ENCODE measurements at places on chromosomes 2 and 18.
A peak's percentile ranks its signal among the peaks of the same experiment; 100 is the strongest.

DNA sequence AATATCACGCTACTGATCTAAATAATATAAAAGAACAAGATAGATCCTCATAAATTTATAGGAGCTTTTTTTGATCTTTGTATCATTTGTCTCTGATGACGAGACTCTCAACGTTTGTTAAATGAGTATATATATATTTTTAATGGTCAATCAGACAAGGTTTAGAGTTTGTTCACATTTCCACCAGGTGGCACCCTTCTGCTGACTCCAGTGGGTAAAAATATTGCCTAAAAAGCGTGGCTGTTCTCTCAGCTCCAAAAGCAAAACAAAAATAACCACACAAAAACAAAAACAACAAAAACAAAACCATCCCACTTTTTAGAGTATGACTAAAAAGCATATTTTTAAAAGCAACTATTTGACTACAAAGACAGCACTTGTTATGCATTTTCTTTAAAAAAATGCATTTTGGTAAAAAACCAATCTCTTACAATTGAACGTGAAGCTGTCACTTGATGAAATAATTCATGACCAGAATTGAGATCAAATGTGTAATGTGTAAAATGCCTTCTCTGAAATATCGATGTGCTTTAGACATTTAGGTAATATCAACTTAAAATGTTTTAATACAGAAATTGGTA, 723.2 kb downstream of the DPP10 start:
- DNase-seq, result peak; percentile 2

DNA sequence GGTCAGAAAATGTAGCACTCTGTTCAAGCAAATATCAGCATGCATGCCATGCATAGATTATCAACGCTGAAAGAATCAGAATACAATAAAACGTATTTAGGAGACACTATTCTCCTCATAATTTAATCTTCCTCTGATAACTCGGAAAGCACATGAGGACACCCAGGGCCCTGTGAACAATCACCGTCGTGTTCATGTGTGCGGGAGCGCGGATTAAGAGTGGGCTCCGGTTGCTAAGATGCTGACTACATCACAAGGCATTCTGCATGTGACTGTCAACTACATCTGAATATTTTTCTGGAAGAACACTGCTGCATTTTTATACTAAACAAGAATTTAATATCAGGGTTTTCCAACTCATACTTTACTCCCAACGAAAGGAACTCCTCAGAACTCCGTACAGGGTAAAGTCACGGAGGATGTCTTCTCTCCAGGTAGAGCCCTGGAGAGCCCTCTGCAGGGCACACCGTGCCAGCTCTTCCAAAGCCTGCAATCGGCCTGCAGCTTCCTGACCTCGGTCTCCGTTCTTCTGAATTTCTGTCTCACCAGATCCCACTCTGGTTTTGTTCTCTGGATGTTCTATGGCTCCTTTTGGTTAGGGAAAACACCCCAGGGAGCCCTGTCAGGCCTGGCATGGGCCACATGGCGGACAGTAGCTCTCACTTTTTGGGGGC, 59.6 kb downstream of the ZNF516 start:
- no peak for DNase-seq

GRCh38 chr2:58562276-58562675, 321.2 kb upstream of the FANCL start:
- DNase-seq, result no peak

DNA sequence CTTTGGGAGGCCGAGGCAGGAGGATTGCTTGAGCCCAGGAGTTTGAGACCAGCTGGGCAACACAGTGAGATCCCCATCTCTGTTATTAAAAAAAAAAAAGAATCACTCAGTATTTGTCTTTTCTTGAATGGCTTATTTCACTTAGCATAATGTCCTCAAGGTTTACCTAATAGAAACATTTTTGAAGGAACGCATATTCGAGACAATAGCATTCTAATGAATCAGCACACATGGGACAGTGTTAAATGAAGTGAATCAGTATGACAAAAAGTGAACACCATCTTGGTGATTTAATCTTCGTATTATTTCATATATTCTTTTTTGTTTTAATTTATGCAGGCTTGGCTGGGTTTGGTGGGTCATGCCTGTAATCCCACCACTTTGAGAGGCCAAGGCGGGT, 44.7 kb downstream of the WIPF1 start:
- no peak for DNase-seq

DNA sequence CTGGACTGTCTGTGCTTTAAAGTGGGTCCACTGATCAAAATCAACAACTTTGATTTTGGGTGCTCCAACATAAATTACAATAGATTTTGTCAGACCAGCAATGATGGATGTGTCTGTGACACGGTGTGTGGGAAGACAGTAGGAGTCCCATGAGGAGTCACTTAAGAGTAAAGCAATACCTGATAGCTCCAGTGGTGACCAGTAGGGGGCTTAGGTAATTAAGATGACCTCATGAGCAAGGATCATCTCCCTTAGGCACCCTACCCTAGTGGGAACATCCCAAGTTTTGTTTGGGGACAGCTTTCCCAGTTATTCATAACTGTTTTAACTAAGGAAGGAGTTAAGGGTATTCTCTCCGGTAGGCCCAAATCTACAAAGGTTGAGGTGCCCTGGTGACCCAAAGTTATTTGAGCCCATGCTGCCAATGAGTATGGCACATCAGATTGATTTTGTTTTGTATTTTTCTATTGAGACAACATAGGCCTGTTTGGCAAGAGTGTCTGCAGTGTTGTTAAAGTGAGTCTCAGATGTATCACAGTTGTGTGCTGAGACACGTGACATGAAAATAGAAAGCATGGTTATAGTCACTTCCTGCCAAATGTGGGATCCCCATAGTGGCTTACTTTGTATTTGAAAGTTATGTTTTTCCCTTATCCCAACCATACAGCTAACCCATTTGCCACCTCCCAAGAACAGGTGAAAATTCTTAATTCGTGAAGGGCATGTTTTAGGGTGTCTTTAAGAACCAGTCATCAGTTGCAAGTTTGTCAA, 1337.6 kb upstream of the SLC39A10 start:
- no peak for DNase-seq

DNA sequence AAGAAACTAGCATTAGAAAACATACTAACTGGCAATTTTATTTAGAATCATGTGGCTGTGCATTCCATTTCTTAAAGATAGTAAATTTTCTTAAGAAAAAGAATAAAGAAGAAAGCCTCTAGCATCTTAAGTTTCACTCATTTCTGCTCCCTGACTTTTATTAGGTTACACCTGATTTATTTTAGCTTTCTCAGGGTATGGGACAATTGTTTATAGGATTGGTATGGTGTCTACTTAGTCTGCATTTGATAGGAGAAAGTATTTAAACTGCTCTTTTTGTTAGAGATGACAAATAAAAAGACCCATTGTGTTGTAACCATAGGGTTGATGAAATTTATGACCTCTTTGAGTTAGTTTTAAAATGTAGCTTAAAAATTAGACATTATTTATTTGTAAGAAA, 115.2 kb downstream of the PTPRM start:
- no peak for DNase-seq
